ENCODE measurements at places on chromosomes 7 and 10.

DNA sequence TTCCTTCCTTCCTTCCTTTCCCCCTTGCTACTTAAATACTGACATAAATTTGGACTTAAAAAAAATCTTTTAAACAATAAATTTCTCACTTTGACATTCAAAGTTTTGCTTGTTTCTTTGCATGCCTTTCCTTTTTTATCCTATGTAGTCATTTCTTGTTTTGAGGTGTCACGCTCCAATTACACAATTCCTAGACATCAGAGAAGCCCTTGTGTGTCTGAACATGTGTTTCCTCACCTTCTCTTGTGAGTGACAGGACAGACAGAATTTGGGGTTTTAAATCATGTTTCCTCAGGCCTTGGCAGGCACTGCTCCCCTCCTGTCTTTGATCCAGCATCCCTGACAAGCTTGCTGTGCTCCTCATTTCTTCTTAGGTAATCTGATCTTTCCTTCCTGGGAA, 91.3 kb downstream of the CYTH3 start:
- no peak for DNase-seq

DNA sequence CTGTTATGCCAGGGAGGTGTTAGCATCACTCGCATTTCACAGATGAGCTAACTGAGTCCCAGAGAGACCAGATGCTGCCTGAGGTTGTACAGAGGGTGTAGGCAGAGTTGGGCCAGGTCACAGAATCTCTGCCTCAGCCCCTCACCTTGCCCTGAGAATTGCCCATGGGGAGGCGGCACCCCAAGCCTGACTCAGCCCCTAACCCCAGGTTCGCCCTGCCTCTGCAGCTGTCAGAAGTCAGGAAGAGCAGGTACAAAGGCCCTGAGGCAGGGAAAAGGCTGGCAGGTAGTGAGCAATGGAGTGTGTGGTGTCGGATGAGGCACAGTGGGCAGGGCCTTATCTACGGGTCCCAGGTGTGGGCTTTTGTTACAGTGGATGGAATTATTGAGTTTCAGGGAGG, 79.4 kb downstream of the MYL10 start:
- DNase-seq: peak; percentile 4

DNA sequence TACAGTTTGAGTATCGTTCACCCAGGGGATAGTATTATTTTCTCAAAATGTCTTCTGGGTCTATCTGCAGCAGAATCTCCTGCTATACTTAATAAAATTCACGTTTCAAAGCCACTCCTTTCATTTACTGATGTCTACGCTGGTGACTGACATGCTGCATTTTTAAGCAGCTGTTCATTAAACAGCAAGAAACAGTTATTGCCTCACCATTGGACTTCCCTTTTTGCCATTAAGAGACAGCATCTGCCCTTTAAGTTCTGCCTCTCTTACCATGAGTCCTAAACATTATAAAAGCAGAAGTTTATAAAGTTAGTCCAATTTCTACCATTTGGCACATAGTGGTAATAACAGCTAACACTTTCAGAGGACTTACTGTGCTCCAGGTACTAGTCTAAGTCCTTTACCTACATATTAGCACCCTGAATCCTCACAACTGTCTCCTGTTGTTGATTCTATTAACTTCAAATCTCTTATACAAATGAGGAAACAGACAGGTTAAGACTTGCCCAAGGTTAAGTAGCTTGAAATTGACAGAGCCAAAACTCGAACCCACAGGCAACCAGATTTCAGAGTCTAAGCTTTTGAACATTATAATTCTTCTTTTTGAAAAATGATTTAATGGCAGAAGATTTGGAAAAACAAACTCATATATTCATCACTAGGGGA, 169.5 kb downstream of the SNX13 start:
- no peak for DNase-seq

DNA sequence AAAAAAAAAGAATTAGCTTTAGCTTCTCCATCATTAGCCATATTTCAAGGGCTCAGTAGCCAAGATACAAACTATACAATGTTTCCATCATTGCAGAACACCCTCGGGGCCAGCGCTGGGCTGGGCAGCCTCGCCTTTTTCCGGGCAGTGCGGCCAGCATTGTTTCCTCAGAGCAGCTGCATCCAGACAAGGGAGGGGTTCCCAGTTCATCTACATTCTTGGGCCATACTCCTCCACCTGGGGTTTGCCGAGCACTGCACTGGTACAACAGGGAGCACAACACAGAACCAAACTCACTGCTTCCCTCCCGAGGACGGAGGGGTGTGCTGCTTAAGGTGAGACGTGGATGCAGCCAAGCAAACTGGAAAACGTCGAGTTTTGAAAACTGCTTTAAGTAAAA, 2.4 kb upstream of the PKD1L1 start:
- no peak for DNase-seq

DNA sequence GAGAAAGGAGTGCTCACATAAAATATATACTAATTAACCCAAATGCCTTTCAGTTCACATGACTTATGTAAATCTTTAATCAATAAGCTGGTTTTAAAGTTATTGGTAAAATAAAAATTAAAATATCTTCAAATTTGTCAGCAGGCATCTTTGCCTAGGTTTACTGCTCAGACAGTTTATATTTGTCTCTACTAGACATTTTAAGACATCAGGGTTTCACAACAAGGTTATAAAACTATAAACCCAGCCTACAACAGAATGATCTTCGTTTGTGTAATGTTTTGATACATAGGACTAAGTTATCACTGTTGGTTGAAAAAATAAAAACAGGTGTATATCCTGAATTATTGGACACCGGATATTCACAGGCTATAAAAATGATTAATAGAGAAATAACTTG, 67.4 kb downstream of the TYW1B start:
- DNase-seq: no peak

Measured in lower lobe of right lung (tissue), 2 donors.